ENCODE measurements at places on chromosomes 16 and 17.
A peak's percentile ranks its signal among the peaks of the same experiment; 100 is the strongest.

DNA sequence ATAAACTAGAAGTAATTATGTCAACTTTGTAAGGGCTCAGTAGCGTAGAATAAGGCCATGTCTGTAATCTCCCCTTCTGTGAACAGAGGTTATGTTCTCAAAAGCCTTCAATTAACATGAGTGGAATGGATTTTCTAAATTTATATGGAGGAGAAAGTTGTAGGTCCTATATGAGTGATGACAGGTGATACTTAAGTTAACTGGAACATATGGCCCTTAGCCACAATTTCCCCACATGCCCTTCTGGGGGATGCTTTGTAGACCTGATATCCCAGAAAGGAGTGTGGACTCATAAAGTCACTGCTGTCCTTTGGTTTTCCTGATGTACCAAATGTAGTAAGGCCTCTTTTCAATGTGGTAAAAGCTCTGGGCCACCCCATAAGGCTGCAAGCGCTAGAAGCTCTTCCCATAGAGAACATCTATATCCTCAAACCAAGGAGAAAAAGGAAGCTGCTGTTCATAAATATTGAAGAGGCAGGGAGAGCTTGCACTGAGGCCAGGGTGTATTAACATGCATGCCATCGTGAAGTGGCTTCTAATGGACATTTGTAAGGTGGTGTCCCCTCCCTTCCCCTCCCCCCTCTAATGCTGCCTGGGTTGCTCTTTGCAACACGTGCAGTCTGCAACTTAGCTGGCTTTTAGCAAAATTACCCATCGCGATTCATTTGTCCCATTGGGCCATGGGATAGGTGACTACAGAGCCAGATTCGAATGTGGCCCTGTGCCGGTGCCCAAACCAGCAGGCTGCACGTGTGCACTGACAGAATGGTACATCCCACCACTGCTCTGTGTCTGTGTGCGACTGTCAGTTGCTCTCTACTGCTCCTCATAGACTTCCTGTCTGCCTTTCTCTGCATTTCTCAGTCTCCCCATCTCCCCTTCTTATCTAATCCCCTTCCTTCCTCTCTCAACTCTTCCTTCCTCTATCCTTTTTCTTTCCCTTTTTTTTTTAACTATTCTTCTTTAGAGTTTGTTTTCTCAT is 269.0 kb downstream of the WWOX start:
- DNase-seq: no peak

DNA sequence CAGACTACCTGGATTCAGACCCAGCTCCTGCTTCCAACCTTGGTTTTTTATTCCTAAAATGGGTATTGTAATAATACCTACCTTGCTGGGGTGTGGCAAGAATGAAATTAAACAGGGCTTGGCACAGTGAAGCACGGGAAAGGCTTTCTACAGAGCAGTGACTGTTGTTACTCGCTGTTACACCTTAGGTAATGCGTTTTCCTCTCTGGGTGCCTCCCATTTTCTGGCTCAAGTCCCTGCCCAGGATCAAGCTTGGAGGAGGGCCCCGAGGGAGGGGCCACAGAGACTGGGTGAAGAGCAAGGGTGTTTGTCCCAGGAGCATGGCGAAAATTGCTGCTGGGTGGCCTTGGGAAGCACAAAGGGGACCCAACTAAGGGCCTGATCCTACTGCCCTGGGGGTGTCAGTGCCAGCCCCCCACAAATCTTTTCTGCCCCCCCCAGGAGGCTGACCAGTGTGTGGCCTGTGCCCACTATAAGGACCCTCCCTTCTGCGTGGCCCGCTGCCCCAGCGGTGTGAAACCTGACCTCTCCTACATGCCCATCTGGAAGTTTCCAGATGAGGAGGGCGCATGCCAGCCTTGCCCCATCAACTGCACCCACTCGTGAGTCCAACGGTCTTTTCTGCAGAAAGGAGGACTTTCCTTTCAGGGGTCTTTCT is 13.3 kb downstream of the MIEN1 start:
- no peak for DNase-seq

DNA sequence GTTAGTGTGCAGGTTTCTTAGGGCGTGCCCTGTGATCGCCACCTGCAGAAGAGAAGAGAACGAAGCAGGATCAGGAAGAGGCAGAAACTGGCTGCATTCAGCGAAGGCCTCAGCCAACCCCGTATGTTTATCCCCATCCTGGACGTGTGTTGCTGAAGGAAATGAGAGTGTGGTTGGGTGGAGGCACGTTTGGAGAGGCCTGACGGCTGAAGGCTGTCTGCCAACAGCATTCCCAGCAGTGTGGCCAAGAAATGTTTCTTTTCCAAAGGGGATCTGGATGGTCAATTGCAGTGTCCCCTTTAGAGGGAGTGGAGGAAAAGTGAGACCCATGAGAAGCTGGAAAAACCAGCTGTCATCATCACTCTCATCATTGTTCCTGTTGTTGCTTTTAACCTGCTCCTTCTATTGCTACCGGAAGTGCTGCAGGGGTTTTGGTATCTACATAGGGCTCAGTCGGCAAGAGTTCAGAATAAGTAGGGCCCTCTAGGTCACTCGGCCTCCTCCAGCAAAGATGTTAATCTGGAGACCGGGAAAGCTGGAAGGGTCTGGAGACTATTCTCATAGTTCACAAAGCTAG is 46.5 kb upstream of the SLC47A1 start:
- DNase-seq: no peak

DNA sequence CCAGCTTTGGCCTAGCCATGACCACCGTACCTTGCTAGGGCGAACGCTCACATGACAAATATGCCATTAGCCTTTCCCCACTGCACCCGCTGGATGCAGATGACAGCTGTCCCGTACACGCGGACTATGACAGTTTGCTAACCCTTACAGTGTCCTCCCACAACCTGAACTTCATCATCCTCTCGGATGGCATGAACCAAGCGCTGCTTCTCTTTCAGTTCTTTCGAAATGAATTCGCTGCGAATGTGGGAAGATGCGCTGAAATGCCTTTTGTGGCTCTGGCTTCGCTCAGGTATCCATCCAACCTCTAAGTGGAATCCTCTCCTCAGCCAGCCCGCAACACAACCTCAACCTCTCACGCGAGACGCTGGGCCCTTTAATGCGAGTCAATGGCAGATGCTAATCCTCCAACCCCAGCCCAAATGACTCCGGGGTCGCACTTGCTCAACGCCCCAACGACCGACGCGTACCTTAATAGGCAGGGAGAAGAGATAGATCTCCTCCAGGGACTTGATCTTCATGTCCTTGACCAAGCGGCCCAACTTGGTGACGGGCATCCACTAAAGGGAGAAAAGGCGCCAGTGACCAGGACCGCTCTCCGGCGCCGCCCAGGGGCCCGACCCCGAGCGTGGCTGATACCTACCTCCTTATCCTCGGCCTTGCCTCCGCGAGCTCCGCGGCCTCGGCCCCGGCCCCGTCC is 670 bp downstream of the RPS2 start:
- no peak for DNase-seq

DNA sequence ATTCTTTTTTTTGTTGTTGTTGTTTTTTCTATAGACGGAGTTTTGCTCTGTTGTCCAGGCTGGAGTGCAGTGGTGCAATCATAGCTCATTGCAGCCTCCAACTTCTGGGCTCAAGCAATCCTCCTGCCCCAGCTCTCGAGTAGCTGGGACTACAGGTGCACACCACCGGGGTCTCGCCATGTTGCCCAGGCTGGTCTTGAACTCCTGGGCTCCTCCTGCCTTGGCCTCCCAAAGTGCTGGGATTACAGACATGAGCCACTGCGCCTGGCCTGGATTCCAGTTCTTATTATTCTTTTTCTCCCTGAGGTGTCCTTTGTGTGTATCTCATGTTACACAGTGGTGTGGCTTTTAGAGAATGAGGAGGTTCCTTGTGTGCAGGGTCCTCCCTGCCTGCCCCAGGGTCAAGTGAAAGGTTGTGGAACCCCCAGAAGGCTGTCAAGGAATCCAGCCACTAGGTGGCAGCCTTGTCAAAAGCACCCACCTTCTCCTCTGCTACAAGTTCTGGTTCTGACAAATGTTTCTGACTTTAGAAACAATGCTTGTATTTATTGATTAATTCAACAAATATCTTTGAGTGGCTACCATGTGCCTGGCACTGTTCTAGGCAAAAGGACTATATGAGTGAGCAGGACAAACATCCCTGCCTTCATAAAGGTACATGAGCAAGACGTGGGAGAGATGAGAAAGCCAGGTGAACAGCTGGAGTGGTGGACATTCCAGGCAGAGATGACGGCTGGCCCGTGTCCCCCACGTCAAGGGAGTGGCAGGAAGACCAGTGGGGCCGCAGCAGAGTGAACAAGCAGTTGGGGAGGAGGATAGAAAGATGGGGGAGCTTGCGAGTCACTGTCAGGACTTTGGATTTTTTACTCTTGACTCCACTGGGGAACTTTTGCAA is 112.4 kb downstream of the SPECC1 start:
- peak; percentile 75 for DNase-seq

DNA sequence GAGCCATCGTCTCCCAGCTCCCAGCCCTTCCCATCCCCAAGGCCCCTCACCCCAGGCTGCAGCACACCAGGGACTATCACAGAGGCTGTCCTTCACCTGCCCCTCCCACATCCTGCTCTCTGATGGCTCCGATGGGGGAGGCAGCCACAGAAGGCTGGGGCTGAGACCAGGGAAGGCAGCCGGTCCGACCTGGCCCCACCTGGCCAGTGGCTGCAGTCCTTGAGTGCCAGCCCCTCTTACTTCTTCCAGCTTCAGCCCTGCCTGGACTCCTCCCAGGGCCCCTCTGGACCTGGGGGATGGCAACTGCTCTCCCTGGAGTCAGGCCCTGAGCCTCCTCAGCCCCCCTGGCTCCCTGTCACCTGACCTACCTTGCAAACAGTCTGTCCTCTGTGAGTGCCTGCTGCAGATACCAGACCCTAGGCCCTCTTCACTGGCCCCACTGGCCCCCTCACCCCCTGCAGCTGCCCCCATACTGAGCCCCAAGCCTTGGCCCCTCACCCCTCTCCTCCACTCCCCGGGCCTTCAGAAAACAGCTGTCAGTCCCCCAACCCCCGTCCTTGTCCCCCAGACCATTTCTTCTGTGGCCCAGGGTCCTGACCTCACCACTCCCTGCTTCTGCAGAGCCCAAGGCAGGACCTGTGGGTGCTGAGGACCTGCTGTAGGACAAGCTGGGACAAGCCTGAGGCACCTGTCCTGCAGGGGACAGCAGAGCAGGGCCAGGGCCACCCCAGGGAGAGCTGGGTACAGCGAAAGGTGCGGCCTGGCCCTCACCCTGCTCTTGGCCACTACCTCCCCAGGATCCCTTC is 12.6 kb upstream of the SRRM2 start:
- no peak for DNase-seq

- DNase-seq: no peak
Observed at GRCh38 chr17:32763855-32764439, 113.0 kb downstream of the MYO1D start.

- no peak for DNase-seq
Observed at GRCh38 chr17:2122641-2123302, 67.9 kb downstream of the HIC1 start.

DNA sequence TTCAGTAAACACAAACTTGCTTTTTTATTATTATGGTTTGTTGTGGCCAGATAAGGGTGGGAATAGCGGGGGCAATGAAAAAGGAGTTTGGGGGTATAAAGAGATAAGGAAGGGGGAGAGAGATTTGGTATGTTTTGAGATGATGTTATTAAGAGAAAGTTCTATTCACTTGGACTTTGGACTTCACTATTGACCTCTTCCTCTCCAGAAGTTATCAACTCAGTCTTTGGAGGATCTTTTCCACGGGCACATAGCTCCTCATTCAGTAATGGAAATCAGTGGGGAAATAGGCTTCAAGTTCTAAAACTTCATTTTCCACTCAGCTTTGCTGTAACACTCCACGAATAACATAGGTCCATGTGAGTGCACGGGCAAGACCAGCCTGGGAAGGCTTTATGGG is 23.2 kb downstream of the PROCA1 start:
- no peak for DNase-seq

DNA sequence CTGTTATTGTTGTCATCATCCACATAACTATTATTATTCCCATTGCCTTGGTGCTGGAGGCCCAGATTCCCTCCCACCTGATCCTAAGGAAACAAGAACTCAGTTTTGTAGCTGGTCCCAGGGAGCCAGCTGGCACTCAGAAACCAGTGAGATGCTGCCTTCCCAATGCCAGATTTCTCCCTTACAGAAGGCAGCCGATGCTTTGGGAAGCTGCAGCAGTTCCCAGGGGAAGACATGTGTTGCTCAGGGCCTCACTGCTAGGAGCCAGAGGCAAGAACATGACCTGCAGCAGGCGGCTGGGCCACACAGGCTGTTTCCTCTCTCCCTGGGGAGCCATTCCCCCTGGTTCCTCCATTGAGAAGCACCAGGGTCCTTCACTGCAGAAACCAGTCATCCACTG is 59.9 kb upstream of the GRIN2A start:
- DNase-seq: no peak

DNA sequence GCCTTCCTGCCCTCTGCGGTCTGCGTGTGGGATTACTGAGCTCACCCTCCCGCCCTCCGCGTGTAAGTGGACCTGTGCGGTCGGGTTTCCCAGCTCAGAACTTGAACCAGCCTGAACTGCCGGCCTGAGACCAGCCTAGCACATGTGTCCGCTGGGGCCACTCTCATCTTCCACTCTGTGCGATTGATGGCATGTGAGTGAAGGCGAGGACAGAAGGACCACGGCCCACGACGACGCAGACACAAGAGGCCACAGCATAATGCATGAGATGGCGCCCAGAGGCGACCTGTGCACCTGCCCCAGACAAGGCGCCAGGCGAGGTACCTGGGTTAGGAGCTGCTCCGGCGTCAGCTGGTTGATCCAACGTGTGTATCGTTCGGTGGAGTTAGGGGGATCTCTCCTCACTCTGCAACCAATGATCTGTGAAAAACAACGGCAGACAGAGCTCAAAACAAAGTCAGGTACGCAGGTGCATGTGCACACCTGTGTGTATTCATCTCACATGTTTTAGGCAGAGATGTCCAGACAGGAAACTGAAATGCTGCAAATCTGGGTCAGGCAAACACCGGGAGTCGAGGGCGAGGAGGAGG is 74.5 kb upstream of the METRNL start:
- no peak for DNase-seq

DNA sequence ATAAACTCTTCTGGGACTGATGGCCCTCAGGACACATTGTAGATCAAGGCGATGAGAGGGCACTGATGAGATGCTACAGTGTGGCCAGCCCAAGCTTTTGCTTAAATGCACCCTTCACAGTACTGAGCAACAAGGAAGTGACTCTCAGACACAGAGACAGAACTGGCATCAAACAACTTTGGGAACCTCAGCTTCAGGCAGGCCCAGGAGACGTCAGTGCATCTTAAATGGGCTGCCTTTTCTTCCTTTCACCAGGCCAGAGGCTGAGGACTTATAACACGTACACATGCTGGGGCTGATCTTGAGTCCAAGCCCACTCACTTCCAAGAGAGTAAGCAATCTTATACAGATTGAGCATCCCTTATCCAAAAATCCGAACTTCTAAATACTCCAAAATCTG is 386.1 kb upstream of the C16orf82 start:
- no peak for DNase-seq

DNA sequence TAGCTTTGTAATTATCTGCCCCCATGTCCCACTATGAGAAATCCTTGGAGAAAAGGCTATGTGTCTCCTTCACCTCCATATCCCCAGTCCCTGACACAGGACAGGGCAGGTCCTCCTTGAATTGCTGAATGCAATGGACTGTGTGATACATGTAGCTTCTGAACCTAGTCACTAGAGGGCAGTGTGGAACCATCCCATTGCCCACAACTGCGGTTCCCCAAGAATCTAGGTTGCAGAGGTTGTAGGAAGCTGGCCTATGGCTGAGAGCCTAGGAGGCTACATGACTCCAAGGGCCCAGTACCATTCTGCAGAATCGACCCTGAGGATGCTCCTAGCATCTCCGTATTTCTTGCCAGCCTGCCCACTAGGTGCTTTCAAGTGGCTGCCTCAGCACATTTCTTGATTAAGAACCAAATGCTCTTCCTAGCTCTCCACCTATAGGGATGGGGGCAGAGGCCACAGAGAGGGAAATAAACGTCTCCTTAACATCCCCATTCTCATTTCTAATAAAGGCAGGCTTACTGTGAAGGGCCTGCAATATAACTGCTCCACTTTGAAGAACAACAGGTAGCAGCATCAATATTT is 394.0 kb downstream of the CA10 start:
- DNase-seq: peak; percentile 51
